ENCODE measurements at places on chromosomes 5 and 9. TPM values are rescaled to one million over a fixed set of nuclear protein-coding genes. Genes with fewer than 3 reads are reported as not detected.

- DNase-seq, result no peak
Observed at GRCh38 chr5:16855485-16855884, 80.6 kb downstream of the MYO10 start.

DNA sequence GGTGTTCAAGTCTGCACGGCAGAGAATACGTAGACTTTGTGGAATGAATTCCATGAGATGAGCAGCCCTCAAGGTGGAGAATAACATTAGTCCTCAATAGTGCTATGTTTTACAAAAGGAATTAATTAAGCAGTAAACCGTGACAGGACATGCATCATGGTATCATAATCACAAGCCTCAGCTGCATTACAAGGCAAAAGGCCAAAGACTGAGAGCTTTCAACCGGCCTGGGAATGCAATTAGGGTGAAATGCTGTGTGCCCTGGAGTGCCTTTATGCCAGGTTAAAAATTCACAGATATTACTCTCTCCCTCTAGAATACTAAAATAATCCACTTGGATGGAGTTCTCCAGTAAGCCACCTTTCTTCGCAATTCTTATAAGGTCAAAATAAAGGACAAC is 270.6 kb downstream of the MLLT3 start:
- DNase-seq, result no peak

- DNase-seq, result peak; percentile 91
Observed at GRCh38 chr9:136741883-136742571, 713 bp downstream of the LCN10 start.

DNA sequence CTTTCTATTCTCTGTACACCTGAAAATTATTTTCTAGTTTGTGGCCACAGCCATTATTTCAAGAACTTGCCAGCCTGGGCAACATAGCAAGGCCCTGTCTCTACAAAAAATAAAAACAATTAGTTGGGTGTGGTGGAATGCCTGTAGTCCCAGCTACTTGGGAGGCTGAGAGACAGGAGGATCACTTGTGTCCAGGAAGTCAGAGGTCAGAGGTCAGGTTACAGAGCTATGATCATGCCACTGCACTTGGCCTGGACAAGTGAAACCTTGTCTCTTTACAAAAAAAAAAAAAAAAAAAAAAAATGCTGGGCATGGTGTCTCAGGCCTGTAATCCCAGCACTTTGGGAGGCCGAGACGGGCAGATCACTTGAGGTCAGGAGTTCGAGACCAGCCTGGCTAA is 58.3 kb downstream of the HMGCR start:
- DNase-seq, result no peak

- DNase-seq, result no peak
Observed at GRCh38 chr9:83185488-83186154, 122.7 kb upstream of the RASEF start.

DNA sequence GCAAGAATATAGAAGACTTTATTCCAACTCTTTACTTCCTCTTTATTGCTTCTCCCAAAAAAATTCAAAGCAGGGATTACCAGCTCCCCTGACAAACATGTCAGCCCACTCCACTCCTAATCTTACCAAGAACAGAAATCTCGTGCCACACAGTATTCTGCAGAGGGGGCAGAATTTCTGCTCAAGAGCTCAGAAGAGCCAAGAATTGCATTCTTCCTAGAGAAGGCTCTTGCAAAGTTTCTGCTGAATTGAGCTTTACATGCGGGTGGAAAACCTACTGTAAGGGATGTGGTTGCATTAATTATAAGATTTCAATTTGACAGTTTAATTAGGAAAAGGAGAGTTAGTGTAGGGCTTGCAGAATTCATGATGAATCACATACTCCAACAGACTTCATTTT is 428.5 kb downstream of the CETN3 start:
- DNase-seq, result no peak

- DNase-seq, result peak; percentile 57
Observed at GRCh38 chr5:179858241-179858585, 404 bp downstream of the MRNIP start.

Gene OBP2B
- total RNA-seq, result not detected

Gene PCDHB7
- 0.54 TPM for total RNA-seq

Gene NMUR2
- total RNA-seq, result not detected

Gene PCDHGA6
- 0.94 TPM for total RNA-seq

Gene AMACR
- total RNA-seq, result 20.1 TPM

Gene HK3
- total RNA-seq, result 4.6 TPM

Gene SLC46A2
- not detected for total RNA-seq
